Activated CD8-positive, alpha-beta memory T cell treated with anti-CD3 and anti-CD28 coated beads for 48 hours (primary cell): ENCODE measurements at places on chromosomes 1 and 21.

- no peak for DNase-seq
Observed at GRCh38 chr1:41617336-41617735, 132.9 kb upstream of the EDN2 start.

- no peak for DNase-seq
Observed at GRCh38 chr1:53313556-53313955, 14.3 kb downstream of the LRP8 start.

GRCh38 chr1:156119503-156120209 lies 5.1 kb downstream of the LMNA start:
- no peak for DNase-seq

DNA sequence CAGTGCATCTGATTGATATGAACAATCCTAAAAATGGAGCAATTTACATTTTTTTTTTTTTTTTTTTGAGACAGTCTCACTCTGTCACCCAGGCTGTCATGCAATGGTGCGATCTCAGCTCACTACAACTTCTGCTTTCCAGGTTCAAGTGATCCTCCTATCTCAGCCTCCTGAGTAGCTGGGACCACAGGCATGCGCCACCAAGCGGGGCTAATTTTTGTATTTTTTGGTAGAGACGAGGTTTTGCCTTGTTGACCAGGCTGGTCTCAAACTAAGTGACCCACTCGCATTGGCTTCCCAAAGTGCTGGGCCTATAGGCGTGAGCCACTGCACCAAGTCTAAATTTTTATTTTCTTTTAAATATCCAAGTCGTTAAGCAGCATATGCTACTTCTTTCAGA lies 109.0 kb downstream of the FAF1 start:
- DNase-seq: no peak
